ENCODE measurements at places on chromosomes 5 and 9.

GRCh38 chr5:35354751-35355150, 124.5 kb upstream of the PRLR start:
- DNase-seq, result no peak

- peak; percentile 32 for DNase-seq
Observed at GRCh38 chr5:5497152-5497788, 74.8 kb downstream of the ICE1 start.

DNA sequence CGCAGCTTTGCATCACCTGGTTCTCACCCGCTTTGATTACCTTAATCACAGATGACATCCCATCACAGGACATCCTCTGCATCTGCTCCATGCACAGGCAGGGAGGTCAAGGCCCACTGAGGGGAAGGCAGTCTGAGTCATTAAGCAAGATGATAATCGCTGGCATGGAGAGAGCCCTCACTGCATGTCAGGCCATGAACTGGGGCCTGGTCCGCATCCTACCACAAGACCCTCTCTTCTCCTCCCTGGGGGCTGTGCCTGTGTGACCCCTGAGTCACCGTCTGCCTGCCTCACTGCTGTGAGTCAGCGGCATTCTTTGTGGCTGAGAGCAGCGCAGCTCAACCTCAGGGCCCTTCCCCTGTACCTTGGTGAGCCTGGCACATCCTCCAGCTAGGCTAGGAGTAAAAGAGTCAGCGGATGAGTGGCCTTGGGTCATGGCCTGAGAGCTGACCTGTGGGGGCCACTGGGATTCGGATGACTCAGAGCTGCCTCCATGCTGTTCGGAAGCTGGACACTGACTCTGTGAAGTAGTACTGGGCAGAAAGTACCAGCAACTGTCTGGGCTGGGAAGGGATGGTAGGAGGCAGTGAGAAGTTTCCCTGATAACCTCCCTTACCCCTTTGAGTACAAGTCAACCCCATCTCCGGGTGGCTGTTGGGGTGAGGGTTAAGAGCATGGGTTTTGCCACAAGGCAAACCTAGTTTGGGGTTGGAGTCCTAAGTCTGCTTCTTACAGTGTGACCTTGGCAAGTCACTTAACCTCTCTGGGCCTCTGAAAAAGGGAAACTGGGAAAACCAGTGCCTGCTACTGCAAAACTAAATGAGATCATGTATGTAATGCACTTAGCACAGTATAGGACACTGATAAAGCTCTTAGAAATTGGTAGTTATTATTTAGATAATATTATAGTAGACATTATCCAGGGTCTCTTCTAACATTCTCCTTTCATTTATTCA, 14.6 kb upstream of the ARSI start:
- no peak for DNase-seq

GRCh38 chr5:108564441-108564840, 182.5 kb upstream of the FBXL17 start:
- no peak for DNase-seq

GRCh38 chr9:98290411-98290810, 35.0 kb upstream of the TBC1D2 start:
- no peak for DNase-seq

DNA sequence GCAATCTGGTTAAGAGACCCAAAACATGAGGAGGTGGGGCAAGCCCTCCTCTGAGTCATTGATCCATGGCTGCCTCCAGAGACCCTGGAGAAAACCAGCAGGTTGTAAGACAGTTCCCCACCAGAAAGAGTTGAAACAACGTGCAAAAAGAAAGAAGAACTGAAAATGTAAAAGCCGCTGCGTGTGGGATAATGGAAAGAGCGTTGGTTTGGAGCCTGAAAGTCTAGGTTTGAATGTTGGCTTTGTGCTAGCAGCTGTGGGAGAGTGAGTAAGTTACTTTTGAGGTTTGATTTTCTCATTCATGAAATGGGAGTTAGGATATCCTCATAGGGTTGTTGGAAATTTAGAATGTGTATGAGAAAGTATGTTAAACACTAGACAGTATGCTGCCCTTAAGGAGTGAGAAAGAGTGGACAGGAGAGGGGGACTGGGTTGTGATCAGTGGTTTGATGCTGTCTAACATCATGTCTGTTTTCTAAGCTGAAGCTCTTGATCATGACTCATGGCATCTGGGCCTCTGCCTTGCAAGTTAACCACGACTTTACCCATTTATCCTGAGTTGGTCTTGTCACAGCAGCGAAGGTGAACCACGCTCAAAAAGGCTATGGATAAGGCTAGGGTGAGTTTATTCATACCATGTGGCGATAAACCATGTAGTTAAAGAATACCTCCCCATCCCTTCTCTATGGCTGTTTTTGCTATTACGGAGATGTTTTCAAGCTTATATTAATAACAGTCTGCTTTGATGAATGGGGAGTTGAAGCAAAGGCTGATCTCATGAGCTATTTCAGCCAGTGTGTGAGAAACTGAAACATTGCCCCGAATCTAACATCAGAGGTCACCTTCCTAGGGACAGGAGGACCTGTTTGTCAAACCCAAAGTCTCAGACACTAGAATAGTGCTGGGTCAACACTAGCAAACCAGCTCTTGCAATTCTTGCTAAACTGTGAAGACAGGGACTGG, 41.3 kb downstream of the ZNF366 start:
- no peak for DNase-seq

DNA sequence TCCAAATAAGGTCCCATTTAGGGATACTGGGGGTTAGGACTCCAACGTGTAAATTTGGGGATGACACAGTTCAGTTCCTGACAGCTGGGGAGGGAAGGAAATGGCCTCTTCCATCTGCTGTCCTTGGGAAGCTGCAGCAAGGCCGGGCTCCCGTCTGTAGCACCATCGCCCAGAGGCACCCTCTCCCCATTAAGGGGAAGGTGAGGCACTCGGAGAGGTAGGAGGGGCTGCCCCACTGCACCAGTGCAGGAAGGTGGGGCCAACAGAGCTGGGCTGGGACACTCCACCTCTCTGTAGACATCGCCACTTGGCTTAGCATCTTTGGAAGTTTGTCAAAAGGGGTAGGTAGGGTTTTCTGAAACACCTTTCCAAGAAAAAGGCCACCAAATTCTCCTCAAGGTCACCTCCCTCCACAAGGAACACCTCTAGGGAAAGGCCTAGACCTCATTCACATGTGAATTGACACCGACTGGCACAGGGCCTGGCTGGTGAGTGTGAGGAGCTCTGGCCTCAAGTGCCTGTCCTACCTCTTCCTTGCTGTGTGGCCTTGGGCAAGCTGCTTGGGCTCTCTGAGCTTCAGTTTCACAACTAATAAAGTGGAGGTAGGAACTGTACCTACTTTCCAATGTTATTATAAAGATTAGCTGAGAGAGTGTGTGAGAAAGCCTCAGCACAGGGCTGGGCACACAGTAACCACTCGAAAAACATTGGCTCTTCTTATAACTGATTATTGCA, 75.0 kb upstream of the NEURL1B start:
- DNase-seq, result no peak

DNA sequence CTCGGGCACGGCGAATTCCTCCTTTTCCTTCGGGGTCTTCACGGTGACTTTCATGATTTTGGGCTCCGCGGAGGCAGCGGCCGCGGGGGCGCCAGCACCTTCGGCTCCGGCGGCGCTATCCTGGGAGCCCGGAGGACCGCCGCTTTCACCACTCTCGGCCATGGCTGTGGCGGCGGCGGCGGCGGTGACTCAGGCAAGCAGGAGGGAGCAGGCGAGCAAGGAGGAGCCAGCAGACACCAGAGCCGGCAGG, 315 bp downstream of the UBQLN1 start:
- peak; percentile 12 for DNase-seq

DNA sequence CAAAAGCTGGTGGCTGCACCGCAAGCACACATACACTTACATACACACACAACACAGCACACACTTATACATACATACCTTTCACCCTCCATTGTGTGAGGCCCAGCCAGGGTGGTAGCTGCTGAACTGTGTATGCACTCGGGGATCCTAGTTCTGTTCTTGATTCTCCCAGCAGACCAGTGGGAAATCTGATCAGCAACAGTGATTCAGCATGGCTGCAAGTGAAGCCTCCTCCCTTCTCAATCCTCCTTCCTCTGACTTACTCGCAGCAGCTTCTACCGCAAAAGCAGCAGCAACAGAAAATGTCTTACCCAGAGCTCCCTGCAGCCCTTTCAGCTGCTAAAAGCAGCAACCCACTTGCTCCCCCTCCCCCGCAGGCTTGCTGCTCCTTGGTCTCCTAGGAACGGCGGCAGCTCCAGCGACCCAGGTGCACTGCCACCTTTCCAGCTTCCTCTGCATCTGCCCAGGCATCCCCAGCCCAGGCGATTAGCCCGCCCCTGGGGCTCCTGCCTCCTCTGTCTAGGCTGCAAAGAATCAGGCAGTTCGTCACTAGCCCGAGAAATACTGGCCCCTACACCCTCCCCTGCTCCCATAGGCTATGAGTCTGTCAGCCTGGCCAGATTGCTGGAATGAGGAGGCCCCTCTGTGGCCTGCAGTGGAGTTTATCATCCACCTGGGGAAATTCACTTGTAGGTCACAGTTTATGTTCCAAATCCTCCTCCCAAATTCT, at the start of gene KLHL3:
Gene KLHL3 (minus strand): TSS at position 535 of the 730 bp plus-strand sequence. CDS start 443 bp downstream, at position 92.
- DNase-seq, result peak; percentile 13

- no peak for DNase-seq
Observed at GRCh38 chr9:70410368-70410767, 4.1 kb downstream of the KLF9 start.

- DNase-seq, result no peak
Observed at GRCh38 chr9:71058660-71059059, 62.8 kb downstream of the TRPM3 start.

Measured in GM12892 (cell line).